ENCODE measurements at places on chromosomes 6 and 20.
A peak's percentile ranks its signal among the peaks of the same experiment; 100 is the strongest.

DNA sequence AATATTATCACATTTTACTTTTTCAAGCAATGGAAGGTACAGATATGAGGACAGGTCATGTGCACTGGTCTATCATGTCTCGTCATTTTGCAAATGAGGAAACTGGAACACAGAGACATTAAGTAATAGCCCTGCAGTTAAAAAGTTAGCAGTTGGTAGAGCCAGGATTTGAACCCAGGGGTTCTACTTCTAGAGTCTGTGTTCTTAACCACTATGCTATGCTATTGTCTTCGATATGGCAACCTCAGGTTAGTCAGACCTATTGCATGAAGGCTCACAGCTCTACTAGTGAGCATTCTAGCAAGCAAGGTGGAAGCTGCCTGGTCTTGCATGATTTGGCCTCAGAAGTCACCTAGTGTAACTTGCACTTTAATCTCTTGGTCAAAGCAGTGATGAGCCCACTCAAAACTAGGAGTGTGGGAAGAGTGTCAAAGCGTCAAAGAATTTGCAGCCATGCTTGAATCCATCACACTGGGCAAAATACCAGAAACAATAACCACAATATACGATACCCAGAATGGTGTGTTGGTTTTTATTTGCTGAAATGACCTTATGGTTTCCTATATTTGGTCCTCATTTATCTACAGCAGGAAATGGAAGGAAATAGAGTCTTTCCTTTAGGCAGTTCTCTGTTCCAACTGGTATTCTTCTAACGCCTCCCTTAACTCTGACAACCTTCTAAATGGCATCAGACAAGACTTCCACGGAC is 20.4 kb upstream of the BMP2 start:
- DNase-seq = no peak

GRCh38 chr6:110387986-110388385 is 27.4 kb downstream of the DDO start:
- DNase-seq = no peak

- DNase-seq = no peak
Observed at GRCh38 chr6:1689141-1689540, 79.4 kb downstream of the FOXC1 start.

GRCh38 chr20:49727894-49728885 is 14.5 kb upstream of the B4GALT5 start:
- DNase-seq = no peak

- DNase-seq = no peak
Observed at GRCh38 chr6:116208056-116208785, 45.7 kb downstream of the TSPYL4 start.

DNA sequence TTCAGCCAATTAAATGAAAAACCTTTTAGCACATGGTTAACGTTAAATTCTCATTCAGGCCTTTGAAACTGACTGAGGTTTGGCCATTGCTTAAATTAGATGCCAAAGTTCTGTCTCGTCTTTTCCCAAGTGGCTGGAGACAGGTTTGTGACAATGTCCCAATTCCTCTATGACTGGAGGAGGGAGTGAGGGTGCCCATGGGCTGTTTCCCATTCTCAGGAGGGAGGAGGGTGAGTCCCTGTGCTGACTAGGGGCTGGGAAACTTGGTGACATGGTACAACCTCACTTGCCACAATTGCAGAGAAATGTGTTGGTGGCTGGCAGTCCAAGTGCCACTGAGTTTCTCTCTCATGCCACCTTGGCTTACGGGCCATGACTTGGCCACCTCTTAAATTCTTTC is 63.9 kb upstream of the ENPP5 start:
- no peak for DNase-seq

DNA sequence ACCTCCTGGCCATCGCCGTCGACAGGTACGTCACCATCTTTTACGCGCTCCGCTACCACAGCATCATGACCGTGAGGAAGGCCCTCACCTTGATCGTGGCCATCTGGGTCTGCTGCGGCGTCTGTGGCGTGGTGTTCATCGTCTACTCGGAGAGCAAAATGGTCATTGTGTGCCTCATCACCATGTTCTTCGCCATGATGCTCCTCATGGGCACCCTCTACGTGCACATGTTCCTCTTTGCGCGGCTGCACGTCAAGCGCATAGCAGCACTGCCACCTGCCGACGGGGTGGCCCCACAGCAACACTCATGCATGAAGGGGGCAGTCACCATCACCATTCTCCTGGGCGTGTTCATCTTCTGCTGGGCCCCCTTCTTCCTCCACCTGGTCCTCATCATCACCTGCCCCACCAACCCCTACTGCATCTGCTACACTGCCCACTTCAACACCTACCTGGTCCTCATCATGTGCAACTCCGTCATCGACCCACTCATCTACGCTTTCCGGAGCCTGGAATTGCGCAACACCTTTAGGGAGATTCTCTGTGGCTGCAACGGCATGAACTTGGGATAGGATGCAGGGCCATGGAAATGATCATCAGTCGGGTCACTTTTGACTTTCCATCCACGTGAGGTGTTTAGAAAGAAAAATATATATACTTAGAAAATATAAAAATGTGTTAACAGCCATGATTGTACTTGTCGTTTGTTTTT is 868 bp downstream of the MC3R start:
- no peak for DNase-seq

GRCh38 chr6:134145786-134146185 is 93.4 kb upstream of the SLC2A12 start:
- DNase-seq = no peak

DNA sequence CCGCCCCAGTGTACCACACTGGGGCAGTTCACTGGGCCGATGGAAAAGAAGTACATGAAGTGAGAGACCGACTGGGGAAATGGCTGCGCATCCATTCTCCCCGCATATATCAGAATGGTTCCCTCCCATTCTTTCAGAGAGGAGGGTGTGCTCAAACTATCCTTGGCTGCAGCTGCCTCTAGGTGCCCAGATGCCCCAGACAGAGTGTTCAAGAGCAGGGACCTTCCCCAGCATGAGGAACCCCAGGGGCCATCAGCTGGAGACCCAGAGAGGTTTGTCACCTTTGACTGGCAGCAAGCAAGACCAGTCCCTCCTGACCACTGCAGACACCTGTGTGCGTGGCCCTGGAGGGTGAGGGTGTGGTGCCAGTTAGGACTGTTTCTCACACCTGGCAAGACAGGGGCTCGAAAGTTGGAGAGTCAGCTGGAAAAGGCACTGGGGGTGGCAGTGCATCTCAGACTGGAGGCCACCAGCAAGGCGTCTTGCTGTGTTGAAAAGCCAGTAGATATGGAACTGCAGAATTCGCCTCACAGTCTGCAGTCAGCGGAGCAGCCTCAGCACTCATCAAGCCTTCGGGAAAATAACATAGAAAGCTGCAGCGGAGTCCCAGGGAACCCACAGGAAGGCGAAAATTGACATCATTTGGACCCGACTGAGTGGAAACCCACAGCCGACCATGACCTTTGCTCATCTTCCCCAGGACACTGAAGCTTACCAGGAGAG is 76.7 kb downstream of the GPR6 start:
- no peak for DNase-seq

DNA sequence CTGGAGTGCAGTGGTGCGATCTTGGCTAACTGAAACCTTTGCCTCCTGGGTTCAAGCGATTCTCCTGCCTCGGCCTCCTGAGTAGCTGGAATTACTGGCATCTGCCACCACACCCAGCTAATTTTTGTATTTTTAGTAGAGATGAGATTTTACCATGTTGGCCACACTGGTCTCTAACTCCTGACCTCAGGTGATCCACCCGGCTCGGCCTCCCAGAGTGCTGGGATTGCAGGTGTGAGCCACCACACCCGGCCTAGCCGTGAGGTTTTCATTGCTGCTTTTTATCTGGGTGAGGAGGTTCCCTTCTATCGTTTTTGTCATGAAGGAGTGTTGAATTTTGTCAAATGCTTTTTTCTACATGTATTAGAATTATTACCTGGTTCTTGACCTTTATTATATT is 23.9 kb downstream of the SRC start:
- DNase-seq = no peak

- no peak for DNase-seq
Observed at GRCh38 chr6:36625158-36625919, 31.2 kb downstream of the SRSF3 start.

DNA sequence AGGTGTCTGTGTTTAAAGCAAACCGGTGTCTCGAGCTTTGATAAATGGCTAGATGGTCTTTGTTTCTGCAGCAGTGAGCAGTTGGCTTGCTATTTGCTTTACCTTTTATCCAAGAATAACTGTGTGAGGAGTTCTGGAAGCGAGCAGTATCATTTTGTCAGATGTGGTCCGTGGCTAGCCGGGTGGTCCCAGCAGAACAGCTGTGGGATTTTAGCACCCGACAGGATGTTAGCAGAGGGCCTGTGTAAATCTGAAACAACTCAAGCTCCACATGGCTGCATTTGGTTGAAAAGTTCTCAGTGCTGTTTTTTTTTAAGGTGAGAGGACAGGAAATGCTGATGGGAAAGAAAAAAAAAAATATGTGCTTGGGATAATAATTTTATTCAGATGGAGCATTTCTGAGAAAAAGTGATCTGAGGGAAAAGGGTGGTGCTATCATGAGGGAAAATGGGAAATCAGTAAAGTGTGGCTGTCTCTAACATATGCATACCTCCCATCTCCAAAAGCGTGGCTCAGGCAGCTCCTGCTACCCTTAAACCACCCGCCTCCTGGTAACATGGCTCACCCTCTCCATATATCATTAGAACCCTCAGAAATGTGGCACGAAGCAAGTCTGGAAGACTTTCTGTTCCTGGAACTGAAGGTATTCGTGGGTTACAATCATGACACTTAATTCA is 215.4 kb downstream of the TSHZ2 start:
- no peak for DNase-seq

- DNase-seq = no peak
Observed at GRCh38 chr6:11761744-11762620, 16.6 kb downstream of the ADTRP start.

- no peak for DNase-seq
Observed at GRCh38 chr6:75613056-75613501, 11.4 kb downstream of the SENP6 start.

DNA sequence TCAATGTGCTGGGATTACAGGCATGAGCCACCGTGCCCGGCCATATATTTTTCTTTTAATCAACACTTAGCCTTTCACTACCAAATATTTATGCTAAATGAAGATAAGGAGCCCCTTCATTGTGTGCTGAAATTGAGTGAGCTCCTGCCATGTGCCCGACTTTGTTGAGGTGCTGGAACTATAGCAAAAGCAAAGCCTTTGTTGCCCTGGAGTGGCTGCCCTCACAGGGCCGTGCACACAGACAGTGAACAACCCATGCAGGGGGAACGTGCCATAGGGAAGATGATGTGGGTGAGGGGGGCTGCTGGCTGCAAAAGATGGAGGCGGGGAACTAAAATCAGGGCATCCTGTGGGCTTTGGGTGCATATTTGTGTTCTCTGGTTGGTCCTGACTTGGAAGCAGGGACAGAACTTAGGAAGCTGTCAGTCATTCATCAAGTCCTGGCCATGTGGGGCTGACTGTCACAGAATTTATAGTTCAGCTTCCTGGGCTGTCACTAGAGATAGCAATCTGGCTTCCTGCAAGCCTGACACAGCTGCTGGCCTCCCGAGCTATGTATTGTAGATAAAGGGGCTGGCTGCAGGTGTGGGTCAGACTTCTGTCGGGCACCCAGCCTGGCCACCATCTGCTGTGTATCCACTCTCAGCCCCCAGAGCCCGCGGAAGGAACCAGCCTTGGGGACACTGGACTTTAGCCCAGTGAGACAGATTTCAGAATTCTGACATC is 56.8 kb upstream of the MPC1 start:
- no peak for DNase-seq

- DNase-seq = no peak
Observed at GRCh38 chr6:23377830-23378229, 748.2 kb upstream of the NRSN1 start.

- no peak for DNase-seq
Observed at GRCh38 chr6:143578054-143578453, 66.5 kb upstream of the FUCA2 start.

- DNase-seq = no peak
Observed at GRCh38 chr20:1833728-1834726, 61.2 kb upstream of the SIRPA start.

DNA sequence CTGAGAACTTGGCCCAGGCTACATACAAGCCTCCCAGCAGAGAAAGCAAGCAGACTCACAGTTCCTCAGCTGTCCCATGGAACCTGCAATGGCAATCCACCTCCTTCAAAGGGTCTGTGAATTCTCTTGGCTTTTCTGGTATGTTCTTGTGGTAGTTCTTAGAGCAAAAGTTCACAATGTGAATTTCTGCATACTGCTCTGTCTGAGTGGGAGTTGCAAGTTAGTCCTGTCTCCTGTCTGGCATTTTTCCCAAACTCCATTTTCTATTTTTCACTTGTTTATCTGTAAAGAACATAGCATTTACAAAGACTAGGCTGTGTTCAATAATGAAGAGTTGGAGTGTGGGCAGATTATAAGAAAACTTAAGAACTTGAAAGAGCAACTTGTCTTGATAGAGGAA is 269.9 kb downstream of the BCKDHB start:
- DNase-seq = no peak

GRCh38 chr6:135170238-135170637 is 10.9 kb upstream of the MYB start:
- no peak for DNase-seq

GRCh38 chr6:97586344-97586743 is 303.3 kb upstream of the MMS22L start:
- no peak for DNase-seq

GRCh38 chr20:54649511-54649962 is 174.1 kb downstream of the DOK5 start:
- DNase-seq = peak; percentile 21

GRCh38 chr20:49936153-49937026 is at the start of gene RNF114:
Gene RNF114 (plus strand): TSS chr20:49936397. CDS start chr20:49936413, 16 bp downstream.
- DNase-seq = peak; percentile 73

- no peak for DNase-seq
Observed at GRCh38 chr6:162245830-162246420, 481.6 kb downstream of the PRKN start.

Measured in CMK (cell line).